ENCODE measurements at places on chromosomes 4 and X. TPM values are rescaled to one million over a fixed set of nuclear protein-coding genes. Genes with fewer than 3 reads are reported as not detected.

GRCh38 chr4:165288639-165289422 is 38.6 kb upstream of the MSMO1 start:
- no peak overlapping the region for H3K27ac ChIP-seq
- H3K27me3 ChIP-seq = no peaks in the 10 kb centered on the region
- H3K36me3 ChIP-seq = no peaks in the 10 kb centered on the region
- no peak for DNase-seq

PABPC1L2A gene
- not detected for total RNA-seq

GRCh38 chr4:72152731-72153130 is 120.9 kb downstream of the NPFFR2 start:
- DNase-seq = no peak
- H3K27ac ChIP-seq = no peak overlapping the region
- H3K4me3 ChIP-seq = no peak overlapping the region
- H3K36me3 ChIP-seq = no peaks in the 10 kb centered on the region
- no peaks in the 10 kb centered on the region for H3K27me3 ChIP-seq

- peaks cover 28% of the 10 kb centered on the region for H3K4me1 ChIP-seq
- no peak for DNase-seq
- no peak overlapping the region for H3K27ac ChIP-seq
- no peaks in the 10 kb centered on the region for H3K36me3 ChIP-seq
These were observed 49.6 kb upstream of the BCOR start for GRCh38 chrX:40147126-40147952.

- no peaks in the 10 kb centered on the region for H3K4me1 ChIP-seq
- H3K27ac ChIP-seq = no peak overlapping the region
- H3K4me3 ChIP-seq = no peak overlapping the region
- no peaks in the 10 kb centered on the region for H3K36me3 ChIP-seq
- DNase-seq = no peak
These were observed 58.2 kb upstream of the DYNLT3 start for GRCh38 chrX:37905436-37906147.

- H3K4me1 ChIP-seq = no peaks in the 10 kb centered on the region
- H3K4me3 ChIP-seq = no peak overlapping the region
- H3K27me3 ChIP-seq = no peaks in the 10 kb centered on the region
- no peak overlapping the region for H3K27ac ChIP-seq
- no peaks in the 10 kb centered on the region for H3K36me3 ChIP-seq
These were observed 38.6 kb downstream of the TMEM150C start for GRCh38 chr4:82523179-82523578.

DNA sequence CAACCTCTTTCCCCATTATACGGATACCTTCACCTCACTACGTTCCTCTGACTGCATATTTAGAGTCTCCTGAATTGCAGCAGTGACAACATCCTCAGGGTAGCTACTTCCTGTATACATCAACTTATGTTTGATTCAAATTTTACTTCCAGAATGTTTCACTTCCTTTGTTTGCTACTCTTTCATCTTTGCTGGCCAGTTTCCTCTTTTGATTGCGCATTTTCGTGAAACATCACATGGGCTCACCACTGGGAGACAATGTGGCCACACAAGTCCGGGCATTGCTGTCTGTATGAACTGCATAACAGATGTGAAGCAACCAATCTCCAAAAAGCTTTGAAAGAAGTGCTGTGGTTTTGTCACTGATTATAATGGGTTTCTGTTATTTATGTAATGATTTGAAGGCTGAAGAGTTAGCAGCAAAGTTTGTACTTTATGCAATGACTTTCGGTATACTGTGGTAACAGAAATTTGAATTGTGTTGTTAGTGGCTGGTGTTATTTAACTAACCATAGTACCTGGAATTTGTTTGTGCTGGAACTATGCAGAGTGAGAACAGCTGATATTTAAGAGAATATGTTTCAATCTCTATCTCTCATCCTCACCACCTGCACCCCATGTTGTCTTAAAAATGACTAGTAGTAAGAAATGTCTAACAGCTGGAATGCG is 7.4 kb downstream of the SNCA start:
- no peak overlapping the region for H3K4me3 ChIP-seq
- no peak for DNase-seq
- H3K27me3 ChIP-seq = no peaks in the 10 kb centered on the region
- H3K36me3 ChIP-seq = no peaks in the 10 kb centered on the region
- H3K27ac ChIP-seq = no peak overlapping the region

GRCh38 chrX:10341309-10341708 is 184.5 kb downstream of the CLCN4 start:
- H3K36me3 ChIP-seq = no peaks in the 10 kb centered on the region
- H3K4me1 ChIP-seq = no peaks in the 10 kb centered on the region
- no peak overlapping the region for H3K4me3 ChIP-seq
- no peak for DNase-seq

UGT2B15 gene
- not detected for total RNA-seq

GRCh38 chr4:89356086-89356485 is 48.5 kb upstream of the GPRIN3 start:
- no peaks in the 10 kb centered on the region for H3K27me3 ChIP-seq
- no peaks in the 10 kb centered on the region for H3K36me3 ChIP-seq
- H3K27ac ChIP-seq = no peak overlapping the region
- no peak overlapping the region for H3K4me3 ChIP-seq
- DNase-seq = peak; percentile 24

OPRPN gene
- total RNA-seq = not detected
